ENCODE measurements at places on chromosomes 12 and 14.

GRCh38 chr12:66290716-66291200 lies 11.5 kb upstream of the HELB start:
- no peaks in the 10 kb centered on the region for H3K27me3 ChIP-seq
- no peak for DNase-seq
- H3K36me3 ChIP-seq: no peaks in the 10 kb centered on the region

GRCh38 chr12:54000116-54001114 lies at the start of gene HOXC9:
HOXC9 (plus strand) TSS chr12:54000161; CDS start chr12:54000189, 28 bp downstream.
- no peaks in the 10 kb centered on the region for H3K36me3 ChIP-seq
- H3K4me1 ChIP-seq: no peaks in the 10 kb centered on the region
- no peak within 1 kb of the TSS for H3K4me3 ChIP-seq
- H3K27ac ChIP-seq: no peak within 1 kb of the TSS

GRCh38 chr12:98727196-98727595 lies 82.1 kb downstream of the APAF1 start:
- no peaks in the 10 kb centered on the region for H3K36me3 ChIP-seq
- no peak overlapping the region for H3K27ac ChIP-seq
- no peaks in the 10 kb centered on the region for H3K4me1 ChIP-seq
- H3K4me3 ChIP-seq: no peak overlapping the region
- no peaks in the 10 kb centered on the region for H3K27me3 ChIP-seq

DNA sequence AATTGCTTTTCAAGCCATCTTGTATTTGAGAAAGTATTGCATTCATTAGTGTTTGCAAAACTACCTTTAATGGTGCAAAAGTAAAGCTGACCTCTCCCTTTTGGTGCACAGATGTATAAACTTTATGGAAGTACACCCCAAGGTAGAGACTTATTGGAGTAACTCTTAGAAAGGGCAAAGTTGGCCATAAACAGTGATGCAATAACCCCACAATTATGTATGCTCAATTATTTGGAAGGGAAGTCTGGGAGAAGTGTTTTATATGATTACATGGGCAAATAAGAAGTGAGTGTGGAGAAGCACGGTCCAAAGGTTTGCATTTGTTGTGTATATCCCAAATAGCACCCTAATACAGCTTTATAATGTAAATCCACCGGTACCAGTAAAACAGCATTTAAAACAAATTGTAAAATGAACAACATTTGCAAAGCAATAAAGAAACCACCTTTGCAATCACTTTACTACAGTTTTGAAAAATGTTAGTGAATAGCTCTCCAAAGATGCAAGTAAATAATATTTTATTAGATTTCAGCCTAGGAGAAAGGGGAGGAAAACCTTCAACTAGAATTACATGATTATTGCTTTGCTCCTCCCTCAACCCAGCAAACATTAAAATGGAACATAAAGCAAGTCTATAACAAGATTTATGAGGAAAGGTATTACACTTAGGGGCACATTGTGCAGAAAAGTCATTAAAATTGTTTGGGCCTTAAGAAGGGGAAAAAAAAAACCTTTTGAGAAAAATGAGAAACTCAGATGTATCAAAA lies 70.5 kb downstream of the HMGA2 start:
- DNase-seq: no peak
- H3K4me1 ChIP-seq: peaks cover 8% of the 10 kb centered on the region
- H3K4me3 ChIP-seq: no peak overlapping the region
- no peaks in the 10 kb centered on the region for H3K27me3 ChIP-seq
- H3K36me3 ChIP-seq: no peaks in the 10 kb centered on the region
- no peak overlapping the region for H3K27ac ChIP-seq

GRCh38 chr12:32559434-32559833 lies 119.7 kb upstream of the DNM1L start:
- no peak for DNase-seq
- H3K36me3 ChIP-seq: no peaks in the 10 kb centered on the region
- peaks cover 33% of the 10 kb centered on the region for H3K4me1 ChIP-seq
- H3K27me3 ChIP-seq: no peaks in the 10 kb centered on the region
- peak overlapping the region; percentile 59 for H3K27ac ChIP-seq

DNA sequence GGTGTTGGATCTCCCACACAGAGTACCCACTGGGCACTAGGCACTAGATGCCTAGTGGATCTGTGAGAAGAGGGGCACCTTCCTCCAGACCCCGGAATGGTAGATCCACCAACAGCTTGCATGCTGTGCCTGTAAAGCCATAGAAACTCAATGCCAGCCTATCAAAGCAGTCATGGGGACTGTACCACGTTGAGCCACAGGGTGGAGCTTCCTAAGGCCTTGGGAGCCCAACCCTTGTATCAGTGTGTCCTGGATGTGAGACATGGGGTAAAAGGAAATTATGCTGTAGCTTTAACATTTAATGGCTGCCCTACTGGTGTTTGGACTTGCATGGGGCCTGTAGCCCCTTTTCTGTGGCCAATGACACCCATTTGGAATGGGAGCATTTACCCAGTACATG lies 1024.9 kb downstream of the TMEM121 start:
- no peak overlapping the region for H3K27ac ChIP-seq
- no peak for DNase-seq
- no peaks in the 10 kb centered on the region for H3K36me3 ChIP-seq
- H3K4me3 ChIP-seq: no peak overlapping the region
- H3K4me1 ChIP-seq: no peaks in the 10 kb centered on the region

GRCh38 chr14:26070443-26070842 lies 527.4 kb downstream of the NOVA1 start:
- H3K27ac ChIP-seq: no peak overlapping the region
- H3K36me3 ChIP-seq: no peaks in the 10 kb centered on the region
- no peaks in the 10 kb centered on the region for H3K4me1 ChIP-seq
- H3K4me3 ChIP-seq: no peak overlapping the region
- no peaks in the 10 kb centered on the region for H3K27me3 ChIP-seq

DNA sequence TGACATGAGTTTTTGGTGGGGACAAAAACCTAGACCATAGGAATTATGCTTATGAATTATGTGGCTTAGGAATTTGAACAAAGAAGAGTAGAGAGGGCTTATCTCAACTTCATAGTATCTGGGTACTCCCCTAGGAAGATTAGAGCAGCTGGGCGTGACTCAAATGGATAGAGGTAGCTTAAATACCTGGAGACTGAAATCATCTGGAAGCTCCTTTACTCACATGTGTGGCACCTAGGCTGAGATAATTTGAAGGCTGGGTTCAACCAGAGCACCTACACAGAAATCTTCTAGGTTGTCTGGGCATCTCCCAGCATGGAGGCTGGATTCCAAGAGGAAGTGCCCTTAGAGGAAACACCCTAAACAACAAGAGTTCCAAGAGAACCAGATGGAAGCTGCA lies 393.9 kb downstream of the ADAMTS20 start:
- H3K27me3 ChIP-seq: no peaks in the 10 kb centered on the region
- no peak for DNase-seq
- H3K27ac ChIP-seq: no peak overlapping the region
- no peak overlapping the region for H3K4me3 ChIP-seq
- H3K4me1 ChIP-seq: no peaks in the 10 kb centered on the region
- no peaks in the 10 kb centered on the region for H3K36me3 ChIP-seq

GRCh38 chr12:6692888-6693287 lies 3.7 kb upstream of the ZNF384 start:
- DNase-seq: no peak
- H3K27me3 ChIP-seq: no peaks in the 10 kb centered on the region
- H3K36me3 ChIP-seq: no peaks in the 10 kb centered on the region
- H3K27ac ChIP-seq: no peak overlapping the region

DNA sequence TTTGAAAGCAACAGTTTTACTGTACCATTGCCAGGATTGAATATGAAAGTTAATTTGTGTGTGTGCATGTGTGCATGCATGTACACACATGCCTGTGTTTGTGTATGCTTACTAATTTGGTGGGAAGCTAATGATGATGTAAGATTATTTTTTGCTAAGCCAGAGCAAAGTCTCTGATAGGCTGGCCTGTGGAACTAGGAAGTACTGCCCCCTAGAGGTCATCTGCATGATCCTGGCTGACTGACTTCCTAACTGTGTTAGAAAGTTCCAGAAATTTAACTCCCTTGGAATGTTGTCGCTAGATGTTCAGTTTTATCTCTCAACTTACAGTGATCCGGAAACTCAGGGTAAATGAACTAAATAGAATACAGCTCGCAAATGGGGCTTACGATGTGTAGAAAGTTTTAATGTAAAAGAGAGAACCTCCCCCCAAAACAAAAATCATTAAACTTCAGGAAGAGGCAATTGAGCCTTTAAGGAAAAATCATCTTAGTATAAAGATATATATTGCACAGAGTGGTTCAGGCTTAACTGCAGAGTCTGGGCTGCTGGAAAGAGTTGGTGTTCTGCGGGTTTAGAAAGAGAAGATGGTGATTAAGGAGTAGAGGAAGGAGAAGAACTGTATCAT lies 34.3 kb upstream of the SLC38A1 start:
- no peaks in the 10 kb centered on the region for H3K4me1 ChIP-seq
- H3K27me3 ChIP-seq: no peaks in the 10 kb centered on the region
- DNase-seq: no peak
- no peak overlapping the region for H3K27ac ChIP-seq
- H3K36me3 ChIP-seq: no peaks in the 10 kb centered on the region

DNA sequence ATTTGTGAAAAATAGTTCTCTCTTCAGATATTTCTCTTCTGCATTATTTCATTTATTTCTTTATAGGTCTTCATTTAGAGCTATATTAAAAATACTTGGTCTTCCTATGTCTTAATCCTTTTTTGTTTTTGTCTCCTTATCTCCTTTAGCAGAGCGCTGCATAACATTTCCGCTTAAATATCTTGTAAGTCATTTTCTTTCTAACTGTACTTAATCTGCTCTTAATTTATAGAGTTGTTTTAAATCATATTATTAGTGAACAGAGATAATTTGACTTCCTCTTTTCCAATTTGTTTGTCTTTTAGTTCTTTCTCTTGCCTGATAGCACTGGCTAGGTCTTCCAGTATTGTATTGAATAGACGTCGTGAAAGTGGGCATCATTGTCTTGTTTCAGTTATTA lies 18.0 kb downstream of the LUM start:
- H3K36me3 ChIP-seq: no peaks in the 10 kb centered on the region
- no peak overlapping the region for H3K27ac ChIP-seq
- no peak overlapping the region for H3K4me3 ChIP-seq
- no peaks in the 10 kb centered on the region for H3K27me3 ChIP-seq
- no peak for DNase-seq

GRCh38 chr12:68237078-68237477 lies 11.5 kb upstream of the IL26 start:
- H3K27ac ChIP-seq: peak overlapping the region; percentile 34
- DNase-seq: no peak
- no peaks in the 10 kb centered on the region for H3K4me1 ChIP-seq
- no peaks in the 10 kb centered on the region for H3K27me3 ChIP-seq

DNA sequence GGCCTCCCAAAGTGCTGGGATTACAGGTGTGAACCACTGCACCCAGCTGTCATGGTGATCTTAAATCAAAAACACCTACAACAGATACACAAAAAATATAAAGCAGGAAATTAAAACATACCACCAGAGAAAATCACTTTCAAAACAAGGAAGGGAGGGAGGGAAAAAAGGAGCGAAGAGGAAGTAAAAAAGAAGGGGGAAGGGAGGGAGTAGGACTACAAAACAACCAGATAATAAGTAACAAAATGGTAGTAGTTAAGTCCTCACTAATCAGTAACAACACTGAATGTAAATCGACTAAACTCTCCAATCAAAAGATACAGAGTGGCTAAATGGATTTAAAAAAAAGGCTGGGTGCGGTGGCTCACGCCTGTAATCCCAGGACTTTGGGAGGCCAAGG lies 89.0 kb downstream of the SH2B3 start:
- H3K27ac ChIP-seq: no peak overlapping the region
- H3K27me3 ChIP-seq: no peaks in the 10 kb centered on the region
- no peak for DNase-seq
- no peak overlapping the region for H3K4me3 ChIP-seq

- no peak for DNase-seq
- no peaks in the 10 kb centered on the region for H3K4me1 ChIP-seq
- no peak overlapping the region for H3K4me3 ChIP-seq
- no peaks in the 10 kb centered on the region for H3K36me3 ChIP-seq
- no peaks in the 10 kb centered on the region for H3K27me3 ChIP-seq
Measured at GRCh38 chr14:87113286-87113685, 879.7 kb downstream of the GALC start.

- no peak overlapping the region for H3K4me3 ChIP-seq
- H3K27me3 ChIP-seq: no peaks in the 10 kb centered on the region
- no peak overlapping the region for H3K27ac ChIP-seq
- H3K36me3 ChIP-seq: no peaks in the 10 kb centered on the region
- no peaks in the 10 kb centered on the region for H3K4me1 ChIP-seq
- no peak for DNase-seq
Measured at GRCh38 chr12:115011703-115012102, 327.7 kb upstream of the TBX3 start.

DNA sequence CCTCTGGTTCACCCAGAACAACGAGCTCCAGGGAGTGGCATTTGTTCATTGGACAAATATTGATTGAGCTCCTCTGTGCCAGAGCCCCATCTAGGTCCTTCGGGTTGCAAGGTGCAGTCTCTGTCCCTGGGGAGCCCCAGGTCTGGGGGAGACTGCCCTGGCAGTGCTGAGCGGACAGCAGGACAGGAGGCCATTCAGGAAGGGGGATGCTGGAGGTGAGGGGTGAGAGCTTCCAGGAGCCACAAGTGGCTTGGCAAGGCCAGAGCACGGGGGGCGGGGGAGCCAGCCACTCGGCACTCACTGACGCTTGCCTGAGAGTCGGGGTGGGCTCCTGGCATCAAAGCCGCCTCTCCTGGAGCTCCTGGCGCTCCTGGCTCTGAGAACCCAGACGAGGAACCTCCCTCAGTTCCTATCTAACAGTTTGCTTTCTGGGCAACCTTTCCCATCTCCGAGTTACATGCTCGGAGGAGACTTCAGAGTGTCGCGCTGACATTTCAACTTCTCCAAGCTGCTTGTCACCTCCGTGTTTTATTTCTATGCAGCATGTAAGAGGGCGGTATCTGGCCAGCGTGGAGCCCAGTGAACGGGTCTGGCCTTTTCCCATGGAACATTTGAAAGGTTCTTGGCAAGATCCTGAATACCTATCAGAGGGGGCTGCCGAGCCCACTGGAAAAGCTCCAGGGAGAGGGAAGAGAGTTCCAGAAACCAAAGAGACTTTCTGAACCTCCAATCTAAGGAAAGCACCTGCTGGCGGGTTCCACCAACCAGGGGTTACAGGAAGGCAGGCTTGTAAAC lies 62.0 kb upstream of the BCL11B start:
- no peak overlapping the region for H3K4me3 ChIP-seq
- H3K4me1 ChIP-seq: no peaks in the 10 kb centered on the region
- no peaks in the 10 kb centered on the region for H3K36me3 ChIP-seq

DNA sequence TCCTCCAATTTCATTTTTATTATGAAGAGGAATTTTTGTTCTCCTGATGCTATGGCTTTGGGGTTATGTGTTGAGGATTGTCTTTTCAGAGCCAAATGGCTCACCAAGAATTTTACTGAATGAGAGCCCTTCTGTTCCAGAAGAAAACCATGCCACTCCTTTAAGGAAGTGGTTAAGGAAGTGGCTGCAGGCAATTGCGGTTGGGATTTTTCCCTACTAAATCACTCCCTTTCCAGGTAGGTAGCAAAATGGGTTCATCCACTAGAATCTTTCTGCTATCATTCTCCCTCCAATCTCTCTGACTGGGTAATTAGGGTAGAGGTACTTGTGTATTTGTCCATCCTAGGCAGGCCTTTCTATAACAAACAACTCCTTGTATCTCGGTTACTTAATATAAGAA lies 163.1 kb downstream of the TTC8 start:
- H3K4me1 ChIP-seq: no peaks in the 10 kb centered on the region
- no peaks in the 10 kb centered on the region for H3K36me3 ChIP-seq
- no peaks in the 10 kb centered on the region for H3K27me3 ChIP-seq

GRCh38 chr12:49832836-49833421 lies 4.7 kb upstream of the NCKAP5L start:
- H3K4me3 ChIP-seq: no peak overlapping the region
- H3K4me1 ChIP-seq: no peaks in the 10 kb centered on the region
- DNase-seq: no peak
- H3K27me3 ChIP-seq: no peaks in the 10 kb centered on the region

GRCh38 chr12:57320639-57321038 lies 69.7 kb upstream of the STAC3 start:
- no peaks in the 10 kb centered on the region for H3K4me1 ChIP-seq
- H3K36me3 ChIP-seq: no peaks in the 10 kb centered on the region
- H3K27me3 ChIP-seq: no peaks in the 10 kb centered on the region
